ENCODE measurements at places on chromosomes 12 and 14.

DNA sequence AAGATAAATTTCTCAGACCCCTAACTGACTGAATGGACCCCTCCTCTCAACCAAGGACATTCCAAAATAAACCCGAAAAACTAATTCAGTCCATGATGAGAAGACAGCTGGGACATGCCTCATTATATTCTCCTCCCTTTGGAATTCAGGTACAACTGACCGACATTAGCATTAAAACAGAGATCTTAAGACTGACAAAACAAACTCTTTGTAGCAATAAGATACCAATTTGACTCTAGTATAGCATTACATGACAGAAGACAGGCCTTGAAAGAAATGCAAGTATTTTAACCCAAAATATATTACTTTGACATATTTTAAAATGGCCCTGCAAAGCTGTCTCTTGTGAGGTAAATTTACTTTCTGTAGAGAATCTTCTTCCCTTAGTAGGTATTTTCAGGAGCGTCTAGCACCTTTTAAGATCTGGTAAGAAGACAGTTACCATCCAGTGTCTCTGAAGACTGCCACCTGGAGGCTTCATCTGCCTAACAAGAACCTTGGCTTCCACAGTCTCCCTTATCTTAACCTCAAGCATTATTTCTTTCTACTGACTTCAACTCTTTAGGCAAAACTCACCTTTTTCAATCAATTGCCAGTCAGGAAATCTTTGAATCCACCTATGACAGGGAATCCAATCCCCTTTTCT lies 957.5 kb downstream of the SLC6A15 start:
- DNase-seq: no peak

DNA sequence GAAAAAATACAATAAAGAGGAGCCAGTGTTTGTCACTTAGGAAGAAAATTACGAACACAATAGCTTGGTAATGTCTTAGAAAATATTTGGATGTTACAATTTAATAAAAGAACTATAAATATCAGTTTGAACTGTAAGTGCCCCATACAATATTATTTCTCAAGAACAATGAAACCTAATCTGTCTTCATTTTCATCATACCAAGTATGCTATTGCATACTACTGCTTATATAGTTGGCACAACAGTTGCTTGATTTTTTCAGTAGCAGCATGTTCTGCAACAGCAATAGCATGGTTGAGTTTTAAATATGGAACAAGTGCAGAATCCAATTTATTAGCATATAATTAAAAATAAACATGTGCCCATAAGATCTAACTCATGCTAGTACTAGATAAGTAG lies 564.6 kb downstream of the C12orf50 start:
- no peak for DNase-seq

- DNase-seq: no peak
Measured at GRCh38 chr14:51967521-51967920, 21.8 kb upstream of the RTRAF start.

GRCh38 chr12:80935111-80935510 lies 2.6 kb downstream of the LIN7A start:
- no peak for DNase-seq

DNA sequence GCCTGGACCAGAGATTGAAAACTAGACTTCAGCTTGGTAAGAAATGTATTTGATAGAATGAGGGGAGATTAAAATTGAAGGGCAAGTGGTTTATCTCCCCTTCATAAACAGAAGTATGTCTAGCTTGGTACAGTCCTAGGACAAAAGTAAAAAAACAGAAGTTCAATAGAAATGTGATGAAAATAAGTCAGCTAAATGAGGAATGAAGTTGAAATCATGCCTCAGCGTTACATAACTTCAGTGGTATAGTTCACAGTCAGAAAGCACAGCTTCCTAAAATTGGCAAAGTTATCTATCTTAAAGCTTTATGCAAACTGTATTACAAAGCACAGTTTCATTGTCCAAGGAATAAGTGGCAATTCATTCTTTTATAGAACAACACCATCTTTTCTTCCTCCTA lies 90.2 kb upstream of the SYT10 start:
- DNase-seq: no peak

- no peak for DNase-seq
Measured at GRCh38 chr14:22524784-22525161, 64.3 kb downstream of the DAD1 start.

GRCh38 chr12:122096591-122097149 lies 18.1 kb downstream of the MLXIP start:
- no peak for DNase-seq

- no peak for DNase-seq
Measured at GRCh38 chr14:49688701-49689030, 652 bp upstream of the POLE2 start.

- no peak for DNase-seq
Measured at GRCh38 chr12:49031573-49032161, 13.1 kb upstream of the PRKAG1 start.

GRCh38 chr12:95763809-95764253 lies 26.7 kb downstream of the NTN4 start:
- DNase-seq: peak; percentile 8

DNA sequence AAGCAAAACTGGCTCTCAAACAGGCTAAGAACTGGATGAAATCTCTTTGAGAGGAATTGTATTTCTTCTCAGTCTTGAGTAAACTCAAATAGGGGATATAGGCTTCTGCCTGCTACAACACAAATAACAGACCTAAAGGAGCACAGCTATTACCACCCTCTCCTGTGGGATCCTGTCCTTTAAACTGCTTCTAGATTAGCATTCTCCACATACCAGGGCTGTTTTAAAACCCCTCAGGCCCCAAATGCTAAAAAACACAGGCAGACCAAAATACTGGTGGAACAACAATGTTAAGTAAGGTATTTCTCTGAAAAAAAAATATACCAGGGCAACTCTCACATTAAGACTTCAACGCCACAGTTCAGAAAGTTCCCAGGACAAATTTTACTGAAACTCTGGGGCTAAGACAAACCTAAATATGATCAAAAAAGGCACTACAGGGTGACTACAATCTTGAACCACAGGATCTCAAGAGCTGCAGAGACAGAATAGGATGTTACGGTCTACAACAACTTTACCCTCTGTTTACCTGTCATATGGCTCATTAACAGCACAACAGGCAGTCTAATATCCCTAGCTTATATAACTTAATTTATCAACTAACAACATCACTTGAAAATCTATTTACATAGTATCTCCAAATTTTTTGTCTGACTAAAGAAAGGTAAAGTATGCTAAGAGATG lies 7.2 kb downstream of the CPNE8 start:
- no peak for DNase-seq

- DNase-seq: no peak
Measured at GRCh38 chr14:85038526-85039352, 491.2 kb upstream of the FLRT2 start.

GRCh38 chr12:64534672-64535199 lies 75.6 kb upstream of the RASSF3 start:
- no peak for DNase-seq

DNA sequence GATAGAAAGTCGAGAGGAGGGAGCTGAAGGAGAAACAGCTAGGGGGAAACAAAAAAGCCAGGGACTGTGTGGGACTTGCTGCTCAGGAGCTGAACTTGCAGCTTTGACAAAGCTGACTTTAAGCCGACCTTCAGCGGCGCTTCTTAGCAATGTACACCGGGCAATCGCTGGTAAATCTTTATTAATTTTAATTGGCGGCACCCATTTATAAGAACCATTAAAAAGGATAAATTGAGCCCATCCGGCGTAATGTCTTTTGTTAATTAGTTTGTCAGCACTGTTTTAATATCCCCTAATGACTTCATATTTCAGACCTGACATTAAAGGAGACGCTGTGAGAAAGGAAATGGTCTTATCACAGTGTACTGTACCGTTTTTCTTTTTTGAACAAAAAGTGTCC lies 86.2 kb upstream of the VASH1 start:
- DNase-seq: no peak
